Kidney (tissue), 22 donors: ENCODE measurements at places on chromosomes 6 and 20. TPM values are rescaled to one million over a fixed set of nuclear protein-coding genes. Genes with fewer than 3 reads are reported as not detected.

Gene SNRPB2
- polyA plus RNA-seq: 77.8 TPM

DNA sequence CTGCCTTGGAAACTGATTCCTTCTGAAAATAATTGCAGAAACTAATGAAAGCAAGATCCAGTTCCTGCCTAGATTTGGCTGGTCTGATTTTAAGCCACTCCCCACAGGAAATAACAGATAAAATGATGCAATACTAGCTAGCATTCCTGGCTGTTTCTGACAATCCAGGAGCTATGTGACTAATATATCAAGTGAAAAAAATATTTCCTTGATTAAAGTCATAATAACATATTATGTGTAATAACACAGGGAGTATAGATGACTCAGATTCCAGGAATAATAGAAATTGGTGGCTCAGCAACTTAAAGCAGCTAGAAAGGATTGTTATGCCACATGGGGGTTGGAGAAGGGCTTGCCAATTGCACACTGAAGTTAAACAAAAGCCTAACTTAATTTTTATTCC lies 182.7 kb upstream of the SALL4 start:
- H3K27ac ChIP-seq: peak overlapping the region; percentile 11
- H3K36me3 ChIP-seq: no peaks in the 10 kb centered on the region

DNA sequence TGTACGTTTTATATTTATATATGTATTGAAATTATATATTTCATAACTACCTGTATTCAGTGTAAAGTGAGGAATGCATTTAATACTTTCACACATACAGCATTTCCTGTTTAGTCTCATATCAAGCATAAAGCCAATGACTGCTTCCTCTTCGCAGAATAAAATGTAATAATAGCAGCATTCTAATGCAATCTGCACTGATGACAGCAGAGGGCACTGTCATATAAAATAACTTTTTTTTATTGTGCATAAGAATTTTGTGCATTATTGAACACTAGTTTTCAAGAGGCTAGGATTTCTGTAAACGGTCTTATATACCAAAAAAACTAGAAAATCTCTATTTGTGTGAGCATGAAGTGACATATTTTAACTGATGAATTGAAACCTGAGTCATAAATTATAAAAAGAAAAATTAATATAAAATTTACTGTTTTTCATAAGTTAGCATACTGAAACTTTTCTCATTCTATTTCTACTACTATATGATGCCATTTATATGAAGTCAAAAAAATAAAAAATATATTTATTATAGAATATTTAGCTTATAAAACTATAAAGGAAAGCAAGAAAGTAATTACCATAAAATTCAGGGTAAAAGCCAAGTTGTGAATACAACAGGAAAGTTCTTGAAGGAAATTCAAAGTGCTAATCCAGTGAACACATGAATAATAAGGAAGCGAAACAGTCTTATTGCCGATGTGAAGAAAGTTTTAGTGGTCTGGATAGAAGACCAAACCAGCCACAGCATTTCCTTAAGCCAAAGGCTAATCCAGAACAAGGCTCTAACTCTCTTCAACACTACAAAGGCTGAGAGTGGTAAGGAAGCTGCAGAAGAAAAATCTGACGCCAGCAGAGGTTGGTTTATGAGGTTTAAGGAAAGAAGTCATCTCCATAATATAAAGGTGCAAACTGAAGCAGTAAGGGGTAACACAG lies 36.3 kb downstream of the RNF146 start:
- no peaks in the 10 kb centered on the region for H3K27me3 ChIP-seq
- no peak overlapping the region for H3K27ac ChIP-seq
- DNase-seq: peak; percentile 70
- H3K4me3 ChIP-seq: no peak overlapping the region
- no peaks in the 10 kb centered on the region for H3K4me1 ChIP-seq

Gene ARHGAP40
- 1.3 TPM for polyA plus RNA-seq

Gene CLIC5
- polyA plus RNA-seq: 54.3 TPM

Gene EPB41L1
- 53.2 TPM for polyA plus RNA-seq
